ENCODE measurements at places on chromosomes 2 and 18.

DNA sequence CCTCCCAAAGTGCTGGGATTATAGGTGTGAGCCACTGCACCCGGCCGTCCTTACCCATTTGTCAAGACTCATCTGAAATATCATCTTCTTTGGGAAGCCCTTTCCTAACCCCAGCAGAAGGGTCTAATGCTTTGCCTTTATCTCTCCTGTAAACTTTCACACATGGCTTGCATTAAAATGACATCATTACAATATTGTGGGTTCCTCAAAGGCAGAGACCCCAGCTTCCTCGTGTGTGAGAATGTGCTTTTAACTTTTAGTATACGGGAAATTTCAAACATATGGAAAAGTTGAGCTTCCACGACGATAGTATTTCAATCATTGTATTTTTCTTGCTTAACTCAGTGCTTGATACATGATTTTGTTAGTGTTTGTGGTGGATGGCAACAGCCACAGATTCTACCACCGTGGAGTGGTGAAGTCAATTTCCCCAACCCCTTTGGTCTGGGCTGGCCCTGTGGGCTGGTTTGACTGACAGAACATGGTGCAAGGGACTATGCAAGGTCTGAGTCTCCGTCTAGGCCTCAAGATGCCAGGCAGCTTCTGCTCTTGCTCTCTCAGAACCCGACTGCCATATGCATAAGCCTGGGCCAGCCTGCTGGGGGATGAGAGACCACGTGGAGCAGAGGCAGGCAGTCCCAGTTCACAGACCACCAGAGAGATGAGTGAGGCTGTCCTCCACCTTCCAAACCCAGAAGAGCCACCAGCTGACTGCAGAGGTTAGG, 39.9 kb downstream of the NGEF start:
- DNase-seq, result no peak

DNA sequence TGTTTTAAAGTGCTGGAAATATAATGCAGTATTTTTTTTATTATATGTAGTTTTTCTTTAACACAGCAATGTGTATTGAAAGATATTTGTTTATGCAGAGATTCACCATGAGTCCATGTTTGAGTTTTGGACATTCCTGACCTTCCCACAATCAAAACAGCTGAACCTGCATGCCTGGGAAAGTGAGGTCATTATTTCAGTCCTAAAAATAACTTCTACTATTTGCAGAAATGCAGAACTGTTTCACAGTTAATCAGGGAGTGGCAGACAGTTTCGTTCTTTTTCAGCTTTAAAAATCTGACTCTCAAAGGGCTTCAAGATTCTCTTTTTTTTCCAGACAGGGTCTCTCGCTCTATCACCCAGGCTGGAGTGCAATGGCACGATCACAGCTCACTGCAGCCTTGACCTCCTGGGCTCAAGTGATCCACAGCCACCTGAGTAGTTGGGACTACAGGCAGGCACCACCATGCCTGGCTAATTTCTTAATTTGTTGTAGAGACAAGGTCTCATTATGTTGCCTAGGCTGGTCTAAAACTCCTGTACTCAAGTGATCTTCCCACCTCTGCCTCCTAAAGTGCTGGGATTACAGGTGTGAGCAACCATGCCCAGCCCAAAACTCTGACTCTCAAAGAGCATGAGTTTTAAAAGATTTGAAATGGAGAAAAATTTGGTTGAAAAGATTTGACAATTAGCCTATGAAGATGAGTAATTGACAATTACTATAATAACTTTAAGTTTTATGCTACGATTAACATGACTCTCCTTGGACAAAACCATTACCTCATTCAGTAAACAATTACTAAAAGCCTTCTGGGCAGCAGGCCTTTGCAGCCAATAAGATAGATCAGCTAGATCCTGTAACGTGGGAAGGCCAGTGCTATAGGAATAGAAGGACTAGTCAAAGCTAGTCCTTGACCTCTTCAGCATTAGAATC, 5.0 kb upstream of the MYL12B start:
- DNase-seq, result no peak

- no peak for DNase-seq
Measured at GRCh38 chr2:2834516-2835254, 503.6 kb upstream of the MYT1L start.

GRCh38 chr2:54469484-54470053, 13.4 kb downstream of the SPTBN1 start:
- no peak for DNase-seq

GRCh38 chr2:98959810-98960507, 23.9 kb upstream of the CRACDL start:
- DNase-seq, result no peak

Data from stimulated activated CD8-positive, alpha-beta memory T cell treated with anti-CD3 and anti-CD28 coated beads, Interleukin-15, amount 100 ng/mL, for 4 hours (primary cell).